ENCODE measurements at places on chromosomes 4 and X.

- DNase-seq = no peak
These were observed 54.3 kb upstream of the STIM2 start for GRCh38 chr4:26806331-26806730.

DNA sequence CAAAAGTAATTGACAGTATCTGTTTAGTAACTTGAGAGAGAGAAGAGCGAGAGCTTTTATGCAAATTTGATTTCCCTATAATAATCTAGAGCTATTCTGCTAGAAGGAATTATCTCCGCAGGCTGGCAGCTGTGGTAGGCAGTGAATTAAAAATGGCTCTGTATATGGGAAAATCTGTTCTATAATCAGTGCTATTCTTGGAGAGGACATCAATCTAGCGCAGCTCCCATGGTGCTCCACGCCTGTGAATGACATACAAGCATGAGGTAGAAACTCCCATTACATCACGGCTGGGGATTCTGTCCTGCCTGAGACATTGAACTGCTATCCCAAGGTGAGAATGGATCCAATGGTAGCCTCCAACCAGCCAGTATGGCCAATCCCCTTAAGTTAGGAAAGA lies 179.0 kb downstream of the DHX15 start:
- DNase-seq = no peak

GRCh38 chrX:54171527-54172250 lies 11.4 kb downstream of the FAM120C start:
- DNase-seq = no peak

DNA sequence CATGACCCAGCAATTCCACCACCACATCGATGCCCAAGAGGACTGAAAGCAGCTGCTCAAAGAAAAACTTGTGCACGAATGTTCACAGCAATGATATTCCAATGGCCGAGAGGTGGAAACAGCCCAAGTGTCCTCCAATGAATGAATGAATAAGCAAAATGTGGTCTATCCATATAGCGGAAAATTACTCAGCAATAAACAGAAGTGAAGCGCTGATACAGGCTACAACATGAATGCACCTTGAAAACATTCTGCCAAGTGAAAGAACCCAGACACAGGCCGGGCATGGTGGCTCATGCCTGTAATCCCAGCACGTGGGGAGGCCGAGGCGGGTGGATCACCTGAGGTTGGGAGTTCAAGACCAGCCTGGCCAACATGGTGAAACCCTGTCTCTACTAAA lies 5.2 kb upstream of the SLC2A9 start:
- DNase-seq = no peak

DNA sequence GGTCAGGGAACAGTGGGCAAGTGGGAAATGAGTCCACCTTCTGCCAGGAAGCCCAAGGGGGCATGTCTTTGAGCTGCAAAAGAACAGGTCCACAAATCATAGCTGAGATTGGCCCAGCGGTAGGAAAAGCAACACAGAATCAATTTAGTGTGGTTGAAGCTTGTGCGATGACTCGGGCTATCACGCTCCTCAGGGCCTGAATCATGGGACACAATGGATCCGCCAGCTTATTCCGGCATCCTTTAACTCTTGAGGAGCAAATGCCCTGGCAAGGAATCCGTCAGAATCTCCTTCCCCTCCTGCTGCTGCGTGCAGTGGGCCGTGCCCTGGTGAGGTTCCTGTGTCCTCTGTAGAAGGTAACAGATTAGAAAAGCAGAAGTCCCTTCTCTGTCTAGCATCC lies 98.0 kb downstream of the RELL1 start:
- no peak for DNase-seq

- DNase-seq = no peak
These were observed 36.1 kb upstream of the RNF150 start for GRCh38 chr4:141169391-141169790.
